ENCODE measurements at places on chromosomes 1 and 21. TPM values are rescaled to one million over a fixed set of nuclear protein-coding genes. Genes with fewer than 3 reads are reported as not detected.

GPR3 gene
- 1.7 TPM for total RNA-seq

NPHP4 gene
- total RNA-seq = 5.5 TPM

HSD17B7 gene
- total RNA-seq = 8.8 TPM

UBL4B gene
- not detected for total RNA-seq

SH3BGR gene
- total RNA-seq = 1.1 TPM

MMP23B gene
- 1.5 TPM for total RNA-seq

SGIP1 gene
- not detected for total RNA-seq

DEDD gene
- 24.5 TPM for total RNA-seq

LRRC39 gene
- 0.20 TPM for total RNA-seq

MYOG gene
- total RNA-seq = not detected

TRABD2B gene
- 2.1 TPM for total RNA-seq

ZMYND12 gene
- total RNA-seq = 0.23 TPM

CFHR1 gene
- 0.23 TPM for total RNA-seq

PLEKHN1 gene
- total RNA-seq = 4.2 TPM

C1orf87 gene
- not detected for total RNA-seq

MRPS6 gene
- total RNA-seq = 41.0 TPM

HCRTR1 gene
- total RNA-seq = not detected

GPR161 gene
- 9.9 TPM for total RNA-seq

TPM3 gene
- 478 TPM for total RNA-seq

PGLYRP4 gene
- total RNA-seq = not detected

ADORA1 gene
- 1.0 TPM for total RNA-seq

HPCA gene
- total RNA-seq = 0.25 TPM

LY9 gene
- total RNA-seq = 0.12 TPM

FAM72D gene
- total RNA-seq = 6.9 TPM

CRP gene
- total RNA-seq = not detected

OR2L3 gene
- total RNA-seq = not detected

CLDN19 gene
- not detected for total RNA-seq

SPATA45 gene
- not detected for total RNA-seq

KCNJ6 gene
- 3.6 TPM for total RNA-seq

MROH7 gene
- not detected for total RNA-seq

E2F2 gene
- 3.3 TPM for total RNA-seq

GNG4 gene
- total RNA-seq = 14.2 TPM

LAD1 gene
- total RNA-seq = 1.1 TPM

SELL gene
- 0.24 TPM for total RNA-seq

DMRTA2 gene
- 0.22 TPM for total RNA-seq

ERG gene
- total RNA-seq = not detected

Measured in A549 treated with ZK216348 at 1 μM for 4 hours (cell line).